Neural progenitor cell (in vitro differentiated cells): ENCODE measurements at places on chromosomes 2 and 18. TPM values are rescaled to one million over a fixed set of nuclear protein-coding genes. Genes with fewer than 3 reads are reported as not detected.

Gene DOCK10
- total RNA-seq: 1.1 and 1.5 TPM in 2 replicates

DNA sequence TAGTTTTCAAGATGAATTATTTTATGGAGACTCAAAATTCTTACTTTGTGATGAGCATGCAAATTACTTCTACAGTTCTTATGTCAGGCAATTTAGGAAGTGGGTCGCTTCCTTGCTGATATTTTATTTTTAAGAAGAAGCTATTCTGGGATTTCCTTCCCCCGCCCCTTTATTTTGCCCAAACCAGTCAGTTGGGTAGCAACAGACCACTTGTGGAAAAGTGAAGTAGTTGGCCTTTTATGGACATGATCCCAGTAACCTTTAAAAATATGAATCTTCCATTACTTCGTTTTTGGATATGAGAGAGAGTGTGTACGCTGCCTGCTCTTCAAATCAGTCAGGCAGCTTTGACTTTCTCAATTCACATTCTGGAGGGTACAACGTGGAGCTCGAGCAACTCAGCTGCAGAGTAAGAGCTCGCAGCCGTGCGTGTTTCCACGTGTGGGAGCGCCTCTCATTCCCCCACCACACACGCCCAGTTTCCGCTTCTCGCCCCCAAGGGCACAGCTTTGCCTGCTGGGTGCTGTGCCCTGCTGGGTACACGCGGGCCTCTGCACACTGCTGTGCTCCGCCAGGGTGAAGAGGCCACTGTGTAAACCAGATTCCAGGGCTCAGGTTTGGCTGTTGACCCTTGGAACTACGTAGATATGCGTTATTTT is 92.6 kb downstream of the ITGB1BP1 start:
- DNase-seq: no peak
- H3K36me3 ChIP-seq: no peaks in the 10 kb centered on the region
- no peak overlapping the region for H3K27ac ChIP-seq

Gene MEIS1
- 10.7 and 14.7 TPM in 2 replicates for total RNA-seq

Gene INPP4A
- total RNA-seq: 34.2 and 35.1 TPM in 2 replicates

GRCh38 chr2:134609924-134610513 is 108.8 kb downstream of the TMEM163 start:
- no peaks in the 10 kb centered on the region for H3K27me3 ChIP-seq
- no peaks in the 10 kb centered on the region for H3K4me1 ChIP-seq
- no peak overlapping the region for H3K27ac ChIP-seq
- H3K36me3 ChIP-seq: no peaks in the 10 kb centered on the region

DNA sequence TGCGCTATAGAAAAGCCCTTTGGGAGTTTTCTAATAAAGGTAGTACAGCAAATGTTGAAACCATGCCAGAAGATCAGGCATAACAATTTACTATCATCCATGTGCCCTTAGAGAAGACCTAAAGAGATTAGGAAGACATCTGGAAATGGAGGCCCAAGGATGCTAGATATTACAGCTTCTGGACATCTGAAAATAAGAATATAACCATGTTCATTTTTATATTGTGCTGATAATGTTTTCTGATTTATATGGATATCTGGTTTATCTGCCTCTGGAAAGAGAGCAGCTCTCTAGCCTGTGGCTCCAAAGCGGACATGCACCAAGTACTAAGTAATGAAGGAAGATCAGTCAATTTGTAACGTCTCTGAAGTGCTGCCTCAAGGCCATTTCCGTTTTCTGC is 478.0 kb upstream of the DDX18 start:
- no peaks in the 10 kb centered on the region for H3K4me1 ChIP-seq
- H3K4me3 ChIP-seq: no peak overlapping the region
- H3K27me3 ChIP-seq: no peaks in the 10 kb centered on the region
- DNase-seq: no peak

- H3K4me3 ChIP-seq: no peak overlapping the region
- H3K27me3 ChIP-seq: no peaks in the 10 kb centered on the region
- no peaks in the 10 kb centered on the region for H3K4me1 ChIP-seq
- no peaks in the 10 kb centered on the region for H3K36me3 ChIP-seq
- H3K27ac ChIP-seq: no peak overlapping the region
These were observed 16.0 kb upstream of the AP1S3 start for GRCh38 chr2:223853425-223853837.

- H3K4me3 ChIP-seq: no peak overlapping the region
- H3K4me1 ChIP-seq: peaks cover 15% of the 10 kb centered on the region
- no peaks in the 10 kb centered on the region for H3K27me3 ChIP-seq
- DNase-seq: no peak
These were observed 82.1 kb downstream of the ZFP36L2 start for GRCh38 chr2:43144263-43144662.

- no peaks in the 10 kb centered on the region for H3K36me3 ChIP-seq
- no peaks in the 10 kb centered on the region for H3K4me1 ChIP-seq
- H3K27ac ChIP-seq: no peak overlapping the region
- H3K27me3 ChIP-seq: no peaks in the 10 kb centered on the region
- no peak overlapping the region for H3K4me3 ChIP-seq
These were observed 23.9 kb upstream of the EPAS1 start for GRCh38 chr2:46273225-46273863.

- DNase-seq: no peak
- no peaks in the 10 kb centered on the region for H3K27me3 ChIP-seq
- no peak overlapping the region for H3K27ac ChIP-seq
These were observed 37.9 kb downstream of the BUB1 start for GRCh38 chr2:110639972-110640371.
